ENCODE measurements at places on chromosomes 12 and 14.

DNA sequence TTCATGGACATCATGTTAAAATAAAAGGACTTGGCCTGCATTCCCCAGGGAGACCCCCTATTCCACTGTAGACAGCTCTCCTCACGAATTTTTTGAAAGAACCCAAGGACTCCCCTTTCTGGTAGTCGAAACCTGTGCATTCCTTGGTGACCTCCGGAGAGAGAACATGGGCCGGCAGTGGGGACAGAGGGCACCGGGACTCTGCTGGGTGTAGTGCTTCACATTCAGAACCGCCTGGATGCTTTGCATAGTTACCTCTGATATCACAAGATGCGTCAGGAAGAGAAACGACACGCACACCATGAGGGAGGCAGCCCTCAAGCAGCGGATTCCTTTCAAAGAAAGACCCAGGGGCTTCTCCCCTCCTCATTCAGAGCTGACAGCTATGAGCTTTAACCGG, 9.7 kb downstream of the CKAP4 start:
- no peak for DNase-seq

DNA sequence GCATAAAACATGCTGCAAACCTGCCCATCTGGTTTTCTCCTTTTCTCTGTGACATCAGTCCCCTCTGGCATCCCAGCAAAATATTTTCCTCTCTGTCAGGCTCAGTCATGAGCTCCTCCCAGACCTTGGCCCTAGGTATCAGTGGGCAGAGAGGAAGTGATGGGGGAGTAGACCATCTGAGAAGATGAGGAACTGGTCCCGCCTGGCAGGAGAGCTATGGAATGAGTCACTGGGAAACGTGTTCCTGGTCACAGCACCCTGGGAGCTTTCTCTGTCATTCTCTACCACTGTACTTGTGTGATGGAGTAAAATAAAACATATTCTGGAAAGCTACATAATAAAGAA, 5.0 kb upstream of the SRSF9 start:
- no peak for DNase-seq

GRCh38 chr14:28608851-28609828, 157.4 kb upstream of the FOXG1 start:
- DNase-seq, result no peak

DNA sequence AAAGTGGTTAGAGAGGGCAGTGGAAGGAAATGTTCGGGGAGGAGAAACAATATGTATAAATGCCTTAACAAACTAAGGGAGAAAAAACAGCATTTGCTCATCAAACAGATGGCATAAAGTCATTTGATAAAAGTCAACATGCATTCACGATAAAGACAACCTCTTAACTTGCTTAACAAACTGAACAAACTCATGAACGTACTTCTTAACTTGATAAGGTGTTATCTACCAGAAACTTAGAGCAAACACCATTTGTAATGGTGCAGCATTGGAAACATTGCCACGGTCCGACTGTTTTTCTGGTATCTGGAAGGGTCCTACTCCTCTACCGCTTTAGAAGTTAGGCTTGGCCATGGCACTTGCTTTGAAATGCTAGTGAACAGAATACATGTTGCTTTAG, 4.2 kb upstream of the RPS6KL1 start:
- DNase-seq, result no peak

DNA sequence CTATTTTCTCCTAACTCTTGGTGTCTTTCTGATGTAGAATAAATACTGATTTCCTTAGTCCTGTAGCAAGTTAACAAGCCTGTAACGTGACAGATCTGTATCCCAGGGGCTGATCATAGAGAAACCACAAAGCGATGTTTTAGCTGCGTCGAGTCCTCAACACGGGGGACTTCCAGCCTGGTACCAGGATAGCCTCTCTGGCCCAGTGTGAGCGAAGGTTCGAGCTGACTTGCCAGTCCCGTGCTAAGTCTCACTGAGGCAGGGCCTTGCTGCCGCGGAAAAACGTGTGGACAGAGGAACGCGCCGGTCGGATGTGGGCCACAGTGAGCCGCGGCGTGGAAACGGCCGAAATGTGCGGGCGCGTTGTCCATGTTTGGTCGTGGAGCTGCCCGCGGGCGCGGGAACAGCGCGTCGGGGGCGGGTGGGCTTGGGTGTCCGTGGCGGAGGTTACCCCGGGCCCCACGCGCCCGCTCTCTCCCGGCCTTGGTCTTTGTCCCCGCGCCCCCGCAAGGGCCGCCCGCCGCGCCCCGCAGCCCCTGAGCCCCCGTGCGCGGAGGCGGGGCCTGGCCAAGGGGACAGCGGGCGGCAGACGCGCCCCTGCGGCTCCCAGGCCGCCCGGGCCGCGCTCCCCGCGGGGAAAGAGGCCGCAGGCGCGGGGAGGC, 531 bp upstream of the EML1 start:
- DNase-seq, result no peak

- DNase-seq, result no peak
Observed at GRCh38 chr12:50187084-50187900, 20.1 kb upstream of the CERS5 start.

- no peak for DNase-seq
Observed at GRCh38 chr12:114254998-114255397, 150.9 kb downstream of the TBX5 start.

- no peak for DNase-seq
Observed at GRCh38 chr12:55852740-55853139, 10.0 kb upstream of the MMP19 start.

DNA sequence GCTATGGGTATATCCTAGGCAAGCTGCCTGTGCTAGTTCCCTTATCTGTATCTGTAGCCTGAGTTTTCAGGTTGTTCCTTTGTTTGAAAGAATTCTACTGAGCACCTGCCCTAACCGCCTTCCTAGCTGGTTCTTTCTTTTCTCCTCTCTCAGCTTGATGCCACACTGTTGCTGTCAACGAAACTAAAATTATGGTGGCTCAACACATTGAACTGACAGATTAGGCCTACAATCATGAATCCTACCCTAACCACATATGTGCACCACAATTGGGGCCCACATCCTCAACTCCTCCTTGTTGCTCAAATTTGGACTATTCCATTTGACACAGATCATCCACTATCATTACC, 36.2 kb upstream of the RESF1 start:
- DNase-seq, result no peak

DNA sequence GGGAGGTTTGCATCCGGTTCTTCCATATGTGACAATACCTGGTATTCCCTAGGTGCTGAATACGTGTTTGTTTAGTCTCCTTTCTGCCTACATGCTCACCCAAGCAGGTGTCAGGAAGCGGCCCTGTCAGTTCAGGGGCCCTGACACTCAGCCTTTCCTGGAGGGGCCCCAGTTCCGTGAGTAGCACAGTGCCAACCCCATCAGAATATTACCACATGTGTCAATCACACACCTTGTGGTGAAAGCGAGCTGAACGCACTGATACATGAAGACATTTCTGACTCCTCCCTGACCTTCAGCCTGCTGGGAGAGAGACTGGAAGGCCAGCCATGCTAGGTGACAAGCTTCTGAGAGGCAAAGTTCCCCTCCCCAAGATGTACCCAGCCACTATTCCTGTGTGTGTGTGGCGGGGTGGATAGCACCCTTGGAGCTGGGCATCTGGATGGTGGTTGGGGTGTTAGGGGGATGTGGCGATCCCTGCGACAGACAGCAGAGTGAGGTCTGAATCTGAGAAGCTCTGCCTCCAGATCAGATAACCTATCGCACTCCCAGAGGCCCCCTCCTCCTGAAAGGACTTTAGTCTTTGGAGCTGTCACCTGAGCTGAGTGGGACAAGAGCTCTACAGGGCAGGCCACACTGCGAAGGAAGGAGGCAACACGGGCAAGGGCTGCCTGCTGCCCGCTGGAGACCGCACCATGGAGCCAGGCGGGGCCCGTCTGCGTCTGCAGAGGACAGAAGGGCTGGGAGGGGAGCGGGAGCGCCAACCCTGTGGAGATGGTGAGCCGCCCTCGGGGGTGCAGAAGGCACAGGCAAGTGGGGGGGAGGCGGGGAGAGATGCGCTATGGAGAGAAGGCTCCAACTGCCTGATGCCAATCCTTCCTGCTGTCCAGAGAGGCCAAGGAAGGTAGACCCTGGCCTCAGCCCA, at the start of gene SOAT2:
SOAT2 (plus strand) TSS at position 604 of the 925 bp plus-strand sequence; CDS start at position 696, 92 bp downstream.
- DNase-seq, result peak; percentile 64

GRCh38 chr12:80232837-80233236, 133.5 kb downstream of the OTOGL start:
- no peak for DNase-seq

- DNase-seq, result no peak
Observed at GRCh38 chr14:43031598-43031997, 1424.9 kb downstream of the LRFN5 start.

GRCh38 chr12:124800506-124800905, 63.2 kb downstream of the SCARB1 start:
- DNase-seq, result no peak

DNA sequence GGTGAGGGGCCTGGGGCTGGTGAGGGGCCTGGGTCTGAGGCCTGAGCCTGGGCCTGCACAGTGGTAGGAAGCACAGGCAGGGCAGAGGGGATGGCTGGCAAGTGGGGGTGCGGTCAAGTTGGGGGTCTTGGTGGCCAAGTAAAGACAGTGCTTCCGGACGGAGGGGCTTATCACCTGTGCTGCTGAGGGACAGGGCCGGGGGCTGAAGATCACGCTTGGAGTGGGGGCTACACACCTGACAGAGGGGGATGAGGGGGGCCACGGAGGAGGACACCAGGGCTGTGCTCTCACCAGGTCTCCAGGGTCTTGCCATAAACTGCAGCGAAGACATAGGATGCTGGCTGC, 12.2 kb downstream of the TEDC1 start:
- DNase-seq, result no peak

DNA sequence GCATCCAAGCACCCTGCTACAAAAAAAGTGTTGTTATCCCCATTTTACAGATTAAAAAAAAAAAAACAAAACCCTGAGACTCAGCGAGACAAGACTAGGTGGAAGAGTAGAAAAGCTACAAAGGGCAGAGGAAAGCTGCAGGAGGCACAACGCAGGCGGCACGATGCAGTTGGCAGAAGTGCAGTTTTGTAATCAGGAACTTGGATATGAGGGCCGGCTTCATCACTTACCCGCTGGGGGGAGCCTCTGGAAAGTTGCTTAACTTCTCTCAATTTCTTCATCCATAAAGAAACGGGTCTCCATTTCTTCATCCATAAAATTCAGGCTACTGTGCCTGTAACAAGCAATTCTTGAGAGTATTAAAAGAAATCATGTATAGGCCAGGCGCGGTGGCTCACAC, 33.1 kb upstream of the CCDC60 start:
- DNase-seq, result no peak

DNA sequence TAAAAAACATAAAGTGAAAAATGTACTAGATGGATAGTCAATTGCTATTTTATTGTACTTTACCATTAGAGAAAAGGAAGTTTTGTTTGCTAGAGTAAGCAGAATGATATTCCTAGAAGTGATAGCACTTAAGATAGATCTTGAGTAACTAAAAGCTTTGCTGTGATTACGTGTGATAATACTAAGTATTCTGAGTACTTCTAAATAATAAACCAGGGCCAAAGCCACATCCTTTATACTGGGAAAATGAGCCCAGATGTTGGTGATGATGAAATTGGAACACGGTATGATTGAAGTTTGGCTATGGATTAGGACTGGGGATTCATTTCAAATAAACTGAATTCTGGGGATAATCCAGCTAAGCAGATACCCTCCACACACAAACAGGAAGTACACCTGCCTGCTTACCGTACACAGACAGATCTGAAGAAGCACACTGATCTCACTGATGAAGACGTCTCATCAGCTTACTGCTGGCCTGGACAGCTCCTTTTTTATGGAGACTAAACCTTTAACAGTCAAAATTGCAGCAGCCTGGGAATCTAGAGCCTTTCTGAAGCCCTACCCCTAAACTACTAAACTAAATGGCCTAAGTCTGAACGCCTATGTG, 199.8 kb downstream of the LRFN5 start:
- DNase-seq, result no peak

DNA sequence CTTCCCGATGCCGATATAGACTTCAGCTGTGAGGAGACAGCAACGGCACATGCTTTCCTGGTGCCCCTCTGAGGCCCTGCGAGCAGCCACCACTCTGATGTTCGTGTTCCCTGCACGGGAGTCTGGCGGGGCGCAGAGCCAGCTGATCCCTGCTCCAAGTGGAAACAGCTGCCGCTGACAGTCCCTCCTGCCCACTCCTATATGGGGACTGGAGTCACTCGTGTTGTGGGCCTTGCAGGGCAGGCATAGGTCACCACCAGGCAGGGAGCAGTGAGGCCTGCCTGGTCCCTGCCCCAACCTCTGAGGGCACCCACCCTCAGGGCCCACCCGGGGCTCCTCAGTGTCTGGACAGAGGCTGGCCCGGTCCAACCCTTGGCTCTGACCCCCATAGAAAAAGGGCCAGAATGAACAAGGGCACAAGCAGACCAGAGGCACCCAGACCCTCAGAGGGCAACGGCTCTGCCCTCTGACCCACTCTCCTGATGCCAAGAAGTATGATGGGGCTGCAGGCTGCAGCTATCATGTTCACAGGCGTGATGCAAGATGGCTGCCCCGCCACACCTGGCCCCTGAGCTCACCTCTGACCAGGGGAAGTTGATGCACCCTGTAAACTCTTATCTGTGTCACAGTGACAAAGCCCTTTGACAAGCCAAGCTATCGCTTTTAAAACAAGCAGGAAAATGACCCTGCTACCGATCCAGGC, 181.6 kb downstream of the CALM1 start:
- no peak for DNase-seq

GRCh38 chr14:76022991-76023390, 37.4 kb downstream of the IFT43 start:
- DNase-seq, result no peak

DNA sequence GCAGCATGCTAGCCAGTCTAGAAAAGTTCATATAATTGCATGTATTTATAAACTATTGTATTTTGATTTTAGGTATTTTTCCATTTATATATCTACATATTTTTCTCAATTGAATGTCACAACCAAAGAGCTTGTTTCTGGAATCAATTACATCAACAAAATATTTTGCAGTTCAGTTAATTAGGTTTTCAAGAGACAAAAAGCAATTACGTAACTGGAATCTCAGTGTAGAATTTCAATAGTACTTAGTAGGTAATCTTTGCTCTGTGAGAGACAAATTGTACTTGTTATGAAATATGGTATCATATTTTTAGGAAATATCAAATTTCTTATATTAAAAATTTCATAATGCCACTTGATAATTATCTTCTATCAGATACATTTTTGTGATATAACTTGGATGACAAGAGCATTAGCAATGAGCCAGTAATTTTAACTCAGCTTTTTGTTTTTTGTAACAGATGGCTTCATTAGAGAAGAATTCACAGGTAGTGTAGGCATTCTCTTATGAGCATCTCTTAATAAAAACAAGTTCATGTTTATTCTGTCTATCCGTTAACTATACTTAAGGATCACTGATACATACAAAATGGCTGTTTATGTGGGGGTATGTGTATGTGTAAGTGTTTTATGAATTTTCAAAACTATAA, 774.7 kb downstream of the C12orf50 start:
- no peak for DNase-seq

DNA sequence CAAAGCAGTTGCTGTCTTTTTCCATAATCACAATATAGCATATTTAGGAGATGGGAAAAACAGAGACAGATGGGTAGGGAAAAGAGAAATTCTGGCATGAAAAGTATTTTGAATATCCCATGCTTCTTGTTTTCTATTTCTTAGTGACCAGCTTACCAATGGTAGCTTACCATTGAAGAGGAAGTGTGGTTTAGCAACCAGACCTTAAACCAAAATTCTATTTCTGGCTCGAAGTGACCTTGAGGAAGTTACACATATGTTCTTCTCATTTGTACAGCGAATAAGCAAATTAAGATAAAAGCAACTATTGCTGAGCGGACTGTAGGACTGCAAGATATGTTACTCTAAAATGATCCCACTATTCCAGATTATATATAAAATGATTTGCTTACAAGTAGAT, 82.9 kb downstream of the FGD4 start:
- peak; percentile 17 for DNase-seq

All from GM19239 (cell line).